T-helper 2 cell (primary cell): ENCODE measurements at places on chromosomes 7 and 10.

DNA sequence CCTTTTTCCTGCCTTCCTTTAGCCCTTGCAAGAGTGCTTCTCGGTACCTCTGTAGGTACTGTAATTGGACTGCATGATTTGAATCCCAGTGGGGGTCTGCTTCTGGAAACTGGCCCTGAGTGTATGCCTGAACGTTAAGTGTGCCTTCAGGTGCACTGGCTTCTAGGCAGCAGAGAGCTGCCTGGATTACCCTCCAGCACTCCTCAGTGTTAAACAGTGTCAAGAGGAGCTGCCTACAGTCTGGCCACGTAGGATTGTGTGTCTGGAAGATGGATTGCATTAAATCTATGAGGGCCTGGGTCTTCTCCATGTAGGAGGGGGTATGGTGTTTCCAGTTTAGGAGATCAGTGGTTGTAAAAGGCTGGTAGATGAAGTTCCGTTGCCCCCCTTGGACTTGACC, 103.7 kb downstream of the TRIM24 start:
- no peak for DNase-seq

- no peak for DNase-seq
These were observed 62.0 kb downstream of the CUBN start for GRCh38 chr10:17067376-17068264.

- no peak for DNase-seq
These were observed 468.3 kb upstream of the AUTS2 start for GRCh38 chr7:69129951-69130350.

GRCh38 chr7:95859429-95859828, 87.1 kb downstream of the DYNC1I1 start:
- no peak for DNase-seq

GRCh38 chr7:18208921-18209320, 181.3 kb upstream of the PRPS1L1 start:
- DNase-seq, result no peak

- DNase-seq, result no peak
These were observed 834 bp downstream of the CDH23 start for GRCh38 chr10:71397296-71398212.

- no peak for DNase-seq
These were observed 484.2 kb downstream of the PLXNA4 start for GRCh38 chr7:132092106-132092505.

- no peak for DNase-seq
These were observed 119.9 kb upstream of the DKK1 start for GRCh38 chr10:52194191-52194590.

GRCh38 chr7:155587486-155587885, 41.1 kb upstream of the CNPY1 start:
- no peak for DNase-seq

GRCh38 chr7:69787736-69788431, 189.6 kb downstream of the AUTS2 start:
- DNase-seq, result no peak
